AG08396 (cell line): ENCODE measurements at places on chromosomes 11 and 22.

- DNase-seq = no peak
Measured at GRCh38 chr11:134082990-134083389, 14.1 kb downstream of the JAM3 start.

- DNase-seq = no peak
Measured at GRCh38 chr11:110077346-110077745, 15.8 kb upstream of the ZC3H12C start.

DNA sequence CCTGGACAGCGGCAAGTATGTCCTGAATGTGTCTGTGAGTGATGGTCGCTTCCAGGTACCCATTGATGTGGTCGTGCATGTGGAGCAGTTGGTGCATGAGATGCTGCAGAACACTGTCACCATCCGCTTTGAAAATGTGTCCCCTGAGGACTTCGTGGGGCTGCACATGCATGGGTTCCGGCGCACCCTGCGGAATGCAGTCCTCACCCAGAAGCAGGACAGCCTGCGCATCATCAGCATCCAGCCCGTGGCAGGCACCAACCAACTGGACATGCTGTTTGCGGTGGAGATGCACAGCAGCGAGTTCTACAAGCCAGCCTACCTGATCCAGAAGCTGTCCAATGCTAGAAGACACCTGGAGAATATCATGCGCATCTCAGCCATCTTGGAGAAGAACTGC is 125.3 kb upstream of the MTNR1B start:
- no peak for DNase-seq

- no peak for DNase-seq
Measured at GRCh38 chr11:28223994-28224393, 115.8 kb downstream of the METTL15 start.

DNA sequence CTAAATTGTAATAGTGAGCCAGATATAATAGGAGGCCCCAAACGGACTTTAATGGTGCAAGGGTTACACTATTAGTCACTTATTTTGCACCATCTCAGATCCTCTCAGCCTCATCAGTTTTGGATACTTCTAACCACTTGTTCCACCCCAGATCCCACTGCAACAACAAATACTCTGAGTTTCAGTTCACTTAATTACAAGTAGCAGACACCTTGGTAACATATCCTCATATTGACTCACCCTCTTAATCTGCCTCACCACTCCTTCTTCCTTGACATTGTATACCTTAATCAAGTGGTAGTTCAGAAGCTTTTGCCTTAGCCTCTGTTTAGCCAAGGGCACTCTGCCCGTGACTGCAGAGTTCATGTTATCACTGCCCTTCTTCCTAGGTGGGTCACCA is 256.1 kb upstream of the UBASH3B start:
- DNase-seq = no peak

DNA sequence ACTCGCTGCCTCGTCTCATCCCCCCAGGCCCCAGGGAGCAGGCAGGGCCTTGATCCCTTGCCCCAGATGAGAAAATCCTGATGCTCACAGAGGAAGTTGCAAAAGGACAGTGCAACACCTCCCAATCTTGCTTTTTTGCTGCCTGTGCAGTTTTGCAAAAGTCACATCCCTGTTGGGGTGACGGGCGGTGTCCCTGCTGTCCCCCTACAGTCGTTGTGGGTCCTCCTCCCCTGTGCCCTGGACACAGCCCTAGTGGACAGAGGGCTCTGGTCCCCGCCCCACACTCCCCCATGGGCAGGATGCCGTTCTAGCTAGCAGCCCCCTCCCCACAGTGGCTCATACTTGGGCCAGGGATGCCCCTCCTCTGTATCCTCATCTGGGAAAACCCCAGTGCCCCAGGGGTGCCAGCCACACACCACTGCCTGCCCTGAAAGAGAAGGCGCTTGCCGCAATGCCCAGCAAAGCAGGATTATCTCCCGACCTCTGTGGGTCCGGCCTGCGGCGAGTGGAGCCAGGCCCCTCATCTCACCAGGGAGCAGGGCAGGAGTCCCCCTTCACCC is 18.4 kb upstream of the CTSD start:
- DNase-seq = no peak

DNA sequence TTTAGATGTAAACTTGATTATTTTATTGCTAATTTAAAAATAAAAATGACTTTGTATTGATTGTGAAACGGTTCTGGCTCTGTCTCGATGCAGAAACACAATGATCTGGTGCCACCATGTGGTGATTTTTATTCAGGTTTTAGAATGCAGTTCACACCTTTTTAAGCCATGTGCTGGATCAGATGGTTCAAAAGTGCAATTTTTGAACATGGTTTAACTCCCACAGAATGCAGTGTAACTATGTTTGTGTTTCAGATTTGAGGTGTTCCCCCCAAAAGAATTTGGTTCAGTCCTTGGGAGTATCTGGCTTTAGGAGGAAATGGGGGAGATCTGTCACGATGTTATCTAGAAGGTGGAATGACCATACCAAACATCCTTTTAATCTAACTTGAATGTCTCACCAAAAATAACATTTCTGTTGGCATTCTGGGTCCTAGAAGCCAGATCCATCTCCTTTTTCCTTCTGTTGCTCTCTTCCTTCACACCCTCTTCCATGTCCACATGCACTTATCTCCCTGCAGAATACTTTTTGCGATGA is 7.9 kb downstream of the MRPL16 start:
- DNase-seq = peak; percentile 49

- DNase-seq = no peak
Measured at GRCh38 chr22:38735465-38736256, 20.1 kb downstream of the SUN2 start.

- no peak for DNase-seq
Measured at GRCh38 chr11:118045191-118045590, 31.7 kb upstream of the TMPRSS4 start.

DNA sequence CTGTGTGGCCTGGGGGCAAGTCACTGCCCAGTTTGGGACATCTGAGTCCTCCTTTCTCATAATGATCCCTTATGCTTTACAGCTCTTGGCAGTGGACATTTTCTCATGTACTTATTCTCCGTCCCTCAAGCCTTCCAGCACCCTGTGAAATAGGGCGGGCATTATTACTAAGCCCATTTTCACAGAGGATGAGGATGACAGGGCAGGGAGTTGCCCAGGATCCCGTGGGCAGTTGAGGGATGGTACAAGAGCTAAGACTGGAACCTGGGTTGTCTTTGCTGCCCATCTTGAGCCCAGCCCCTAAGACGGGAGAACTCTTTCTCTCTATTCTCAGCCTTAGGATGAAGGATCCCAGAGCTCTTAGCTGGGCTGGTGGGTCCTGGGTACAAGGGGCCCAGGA is 11.2 kb downstream of the CD82 start:
- DNase-seq = no peak

GRCh38 chr22:22576244-22576988 is 17.4 kb upstream of the PRAME start:
- peak; percentile 67 for DNase-seq

DNA sequence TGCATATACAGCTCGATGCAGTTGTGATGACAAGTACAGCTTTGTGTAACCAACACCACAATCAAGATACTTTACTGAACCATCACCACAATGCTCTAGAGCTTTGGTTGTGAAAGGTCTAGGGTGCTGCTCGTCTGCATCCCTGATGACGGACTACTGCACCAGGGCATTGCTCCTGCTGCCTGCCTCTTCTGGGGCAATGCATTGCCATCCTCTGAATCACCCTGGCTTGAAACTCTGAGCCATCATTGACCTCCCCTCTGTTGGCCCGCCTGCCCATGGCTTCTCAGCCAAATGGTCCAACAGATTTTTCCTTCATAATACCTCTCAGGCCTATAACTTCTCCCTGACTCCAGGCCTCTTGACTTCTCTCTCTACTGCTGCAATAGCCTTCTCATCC is 77.4 kb upstream of the CSNK2A3 start:
- DNase-seq = no peak

DNA sequence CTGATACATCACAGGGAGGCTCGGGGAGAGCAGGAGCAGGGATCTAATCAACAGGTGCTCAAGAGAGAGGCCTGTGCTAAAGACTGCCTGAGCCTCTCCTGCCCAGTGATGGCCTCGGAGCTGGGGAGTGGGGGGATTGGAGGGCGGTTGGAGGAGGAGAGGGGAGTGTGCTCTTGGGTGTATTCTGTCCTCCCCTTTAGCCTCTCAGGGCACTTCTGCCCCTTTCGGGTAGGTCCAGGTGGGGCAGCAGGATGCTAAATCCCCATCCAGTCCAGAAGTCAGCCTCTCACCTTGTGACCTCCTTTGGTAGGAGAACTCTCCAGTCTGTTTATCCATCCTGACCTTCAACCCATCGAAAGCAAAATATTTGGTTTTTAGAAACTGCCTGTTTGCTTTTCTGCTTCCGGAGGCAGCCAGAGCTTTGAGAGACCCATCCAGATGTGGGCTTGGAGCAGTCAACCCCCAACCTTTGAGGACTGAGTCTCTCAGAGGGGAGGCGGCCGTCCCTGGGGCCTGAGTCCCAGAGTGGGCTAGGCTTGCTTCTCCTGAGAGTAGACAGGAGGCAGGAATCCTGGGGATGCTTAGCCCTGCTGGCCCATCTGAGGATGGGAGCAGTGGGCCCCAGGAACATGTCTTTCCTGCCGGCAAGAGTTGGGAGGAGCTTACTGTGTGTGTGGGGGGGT is 105.2 kb upstream of the SYT13 start:
- no peak for DNase-seq

- DNase-seq = no peak
Measured at GRCh38 chr11:13920756-13921155, 41.8 kb upstream of the SPON1 start.
